Left kidney (tissue), 8 donors: ENCODE measurements at places on chromosomes 2 and 18.

- DNase-seq: no peak
These were observed 73.9 kb downstream of the NEDD4L start for GRCh38 chr18:58117786-58118403.

DNA sequence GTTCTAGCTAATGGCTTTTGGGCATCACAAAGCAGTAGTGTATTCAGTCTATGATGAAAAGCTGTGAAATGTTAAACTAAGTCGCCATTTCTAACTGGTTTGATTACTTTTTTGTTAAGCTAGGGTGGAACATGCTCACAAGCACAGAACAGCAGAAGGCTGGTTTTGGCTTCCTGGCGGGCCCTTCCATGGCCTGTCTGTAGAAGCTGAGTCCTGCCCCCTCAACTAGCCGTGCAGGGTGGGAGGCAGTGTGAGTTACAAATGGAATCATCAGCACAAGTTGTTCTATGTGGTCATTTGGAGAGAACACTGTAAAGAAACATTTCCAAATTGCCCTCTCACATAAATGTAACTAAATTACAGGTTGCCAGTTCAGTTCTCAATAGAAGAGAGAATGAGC, 290.8 kb downstream of the ALPK2 start:
- DNase-seq: no peak

DNA sequence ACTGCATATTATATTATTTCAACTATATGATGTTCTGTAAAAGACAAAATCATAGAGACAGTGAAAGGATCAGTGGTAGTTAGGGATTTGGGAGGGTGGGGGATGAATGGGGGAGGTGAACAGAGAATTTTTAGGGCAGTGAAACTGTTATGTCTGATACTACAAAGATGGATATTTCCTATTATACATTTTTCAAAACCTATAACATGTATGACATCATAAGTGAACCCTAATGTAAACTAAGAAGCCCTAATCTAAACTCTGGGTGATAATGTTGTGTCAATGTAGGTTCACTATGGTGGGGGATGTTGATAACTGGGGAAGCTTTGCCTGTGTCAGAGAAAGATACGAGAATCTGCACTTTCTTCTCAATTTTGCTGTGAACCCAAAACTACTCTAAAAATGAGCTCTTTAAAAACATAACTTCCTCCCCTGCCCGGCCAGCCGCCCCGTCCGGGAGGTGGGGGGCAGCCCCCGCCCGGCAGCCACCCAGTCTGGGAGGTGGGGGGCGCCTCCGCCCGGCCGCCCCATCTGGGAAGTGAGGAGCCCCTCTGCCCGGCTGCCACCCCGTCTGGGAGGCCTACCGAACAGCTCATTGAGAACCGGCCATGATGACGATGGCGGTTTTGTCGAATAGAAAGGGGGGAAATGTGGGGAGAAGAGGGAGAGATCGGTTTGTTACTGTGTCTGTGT, 234.4 kb downstream of the RPIA start:
- no peak for DNase-seq

- DNase-seq: peak; percentile 17
These were observed 184.6 kb upstream of the BOD1L2 start for GRCh38 chr18:56962322-56962721.

- DNase-seq: no peak
These were observed 128.3 kb downstream of the SATB2 start for GRCh38 chr2:199329466-199329865.

DNA sequence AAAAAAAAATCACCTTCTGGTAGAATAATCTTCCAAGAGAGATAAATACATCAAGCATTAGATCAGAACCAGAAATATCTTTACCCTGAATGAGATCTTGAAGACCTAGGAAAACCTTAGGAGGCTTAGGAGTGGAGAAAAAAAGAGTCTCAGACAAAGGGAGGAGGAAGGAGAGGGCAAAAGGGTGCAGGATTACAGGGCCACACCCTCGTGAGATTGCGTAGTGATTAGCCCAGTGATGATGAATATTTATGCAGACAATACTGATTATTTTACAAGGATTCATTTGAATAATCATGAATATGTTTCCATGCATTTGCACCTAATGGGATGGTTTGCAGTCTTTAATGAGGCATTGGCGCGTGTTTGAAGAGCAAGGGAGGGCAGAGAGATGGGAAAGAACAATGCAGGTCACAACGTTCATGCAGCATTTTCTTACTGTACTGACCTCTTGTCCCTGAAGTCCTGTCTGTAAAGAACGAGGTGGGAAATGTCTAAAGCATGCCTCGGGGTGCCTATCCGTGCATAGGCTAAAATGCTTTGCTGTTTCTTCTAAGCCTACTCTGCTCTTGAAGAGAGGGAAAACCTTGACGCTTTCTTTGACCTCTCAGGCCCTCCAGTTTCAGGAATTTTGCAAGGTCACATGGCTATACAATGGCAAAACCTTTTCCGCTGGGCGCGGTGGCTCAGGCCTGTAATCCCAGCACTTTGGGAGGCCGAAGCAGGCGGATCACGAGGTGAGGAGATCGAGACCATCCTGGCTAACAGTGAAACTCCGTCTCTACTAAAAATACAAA, 18.6 kb upstream of the ZNF532 start:
- DNase-seq: no peak

- no peak for DNase-seq
These were observed 6.1 kb upstream of the OTOF start for GRCh38 chr2:26483957-26484565.

GRCh38 chr2:23249348-23249747, 135.6 kb upstream of the KLHL29 start:
- DNase-seq: no peak

GRCh38 chr2:29201979-29202378, 86.8 kb downstream of the CLIP4 start:
- no peak for DNase-seq

DNA sequence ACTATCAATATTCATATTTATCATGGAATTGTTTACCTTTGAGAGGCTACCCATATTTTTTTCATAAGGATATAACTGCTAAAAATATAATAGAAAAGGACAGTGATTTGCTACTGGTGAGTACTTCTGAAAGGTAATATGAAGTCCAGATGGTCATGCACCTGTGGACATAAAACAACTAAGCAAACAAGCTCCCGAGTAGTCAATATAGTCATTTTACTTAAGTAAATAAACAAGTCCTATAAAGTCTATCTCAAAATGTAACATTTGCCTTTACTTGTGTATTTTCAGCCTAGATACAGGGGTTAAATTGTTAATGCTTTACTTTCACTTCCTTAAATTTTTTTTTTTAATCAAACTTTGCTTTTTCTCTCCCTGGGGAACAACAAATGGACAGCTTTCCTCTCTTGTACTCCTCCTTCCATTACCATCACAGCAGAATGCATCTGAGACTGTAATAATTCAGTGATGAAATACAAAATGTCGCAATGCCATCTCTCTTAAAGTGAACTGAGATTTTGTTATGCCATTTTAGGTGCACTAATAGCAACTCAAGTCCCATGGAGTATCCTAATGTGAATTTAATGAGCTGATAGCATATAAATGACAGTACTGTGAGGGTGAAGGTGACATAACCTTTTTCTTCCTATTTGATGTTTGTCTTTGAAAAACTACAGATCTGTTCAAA, 1325.4 kb upstream of the ZEB2 start:
- no peak for DNase-seq

GRCh38 chr2:75432761-75433361, 127.9 kb downstream of the EVA1A start:
- DNase-seq: no peak

DNA sequence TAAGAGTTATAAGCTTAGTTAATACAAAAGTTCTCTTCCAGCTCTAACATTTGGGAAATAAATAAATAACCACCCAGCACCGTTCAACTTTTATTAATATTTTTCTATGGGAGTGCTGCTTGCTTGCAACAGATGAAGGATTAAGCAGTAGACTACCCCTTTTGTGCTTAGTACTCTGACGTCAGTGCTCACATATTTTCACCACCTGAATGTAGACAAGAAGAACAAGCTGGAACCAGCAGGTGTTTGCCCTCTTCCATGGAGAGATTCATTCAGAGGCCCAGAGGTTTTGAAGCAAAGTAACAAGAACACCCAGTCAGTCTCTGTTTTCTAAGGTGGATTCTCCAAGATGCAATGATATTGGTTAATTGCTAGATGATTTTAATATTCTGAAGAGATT, 307.1 kb upstream of the PIK3C3 start:
- no peak for DNase-seq

DNA sequence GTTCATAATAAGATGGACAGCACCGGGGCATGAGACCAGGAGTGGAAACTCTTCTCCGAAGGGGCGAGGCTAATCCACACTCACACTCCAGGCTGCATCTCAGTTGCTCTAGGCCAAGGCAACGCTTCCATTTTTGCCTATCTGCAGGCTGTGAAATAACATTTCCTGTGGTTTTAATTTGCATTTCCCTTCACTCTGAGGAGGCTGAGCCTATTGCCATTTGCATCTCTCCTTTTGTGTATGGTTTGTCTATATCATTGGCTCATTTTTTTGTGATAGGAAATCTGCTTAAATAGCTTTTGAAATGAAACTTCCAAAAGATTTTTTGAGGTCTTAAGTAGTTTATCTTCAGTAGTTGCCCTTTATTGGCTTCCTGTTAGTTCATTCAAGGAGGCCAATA, 57.6 kb downstream of the TPGS2 start:
- DNase-seq: no peak

DNA sequence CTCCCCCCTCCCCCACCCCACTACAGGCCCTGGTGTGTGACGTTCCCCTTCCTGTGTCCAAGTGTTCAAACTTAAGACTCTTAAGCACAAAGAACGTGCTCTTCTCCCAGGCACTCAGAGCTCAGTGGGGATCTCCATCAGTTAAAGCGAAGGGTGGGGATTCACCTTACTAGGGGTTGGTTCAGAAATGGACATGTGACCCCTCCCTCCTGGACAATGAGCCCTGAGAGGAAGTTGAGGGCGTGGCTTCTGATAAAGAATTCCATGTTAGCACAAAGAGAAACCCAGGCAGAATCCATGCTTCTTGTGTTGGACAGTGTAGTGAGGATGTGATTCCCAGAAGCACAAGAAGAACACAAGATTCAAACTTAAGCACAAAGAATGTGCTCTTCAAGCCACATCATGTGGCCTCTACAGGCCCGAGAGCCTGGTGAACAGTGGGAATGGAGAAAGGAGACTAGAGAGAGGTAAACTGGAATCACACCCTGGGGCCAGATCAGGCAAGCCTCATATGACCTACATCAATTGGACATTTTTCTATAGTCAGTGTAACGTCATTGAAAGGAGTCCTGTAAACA, 78.1 kb upstream of the TTC39C start:
- DNase-seq: no peak

GRCh38 chr2:127080938-127081755, 25.8 kb downstream of the BIN1 start:
- no peak for DNase-seq
